ENCODE measurements at places on chromosomes 2 and 18. TPM values are rescaled to one million over a fixed set of nuclear protein-coding genes. Genes with fewer than 3 reads are reported as not detected.

The CRYGC gene
- not detected for total RNA-seq

- H3K36me3 ChIP-seq: peaks cover 4% of the 10 kb centered on the region
- H3K27me3 ChIP-seq: no peaks in the 10 kb centered on the region
- DNase-seq: no peak
- H3K4me3 ChIP-seq: no peak overlapping the region
These were observed 143.0 kb upstream of the SOX11 start for GRCh38 chr2:5548991-5549715.

The ARHGAP28 gene
- total RNA-seq: 117 TPM

DNA sequence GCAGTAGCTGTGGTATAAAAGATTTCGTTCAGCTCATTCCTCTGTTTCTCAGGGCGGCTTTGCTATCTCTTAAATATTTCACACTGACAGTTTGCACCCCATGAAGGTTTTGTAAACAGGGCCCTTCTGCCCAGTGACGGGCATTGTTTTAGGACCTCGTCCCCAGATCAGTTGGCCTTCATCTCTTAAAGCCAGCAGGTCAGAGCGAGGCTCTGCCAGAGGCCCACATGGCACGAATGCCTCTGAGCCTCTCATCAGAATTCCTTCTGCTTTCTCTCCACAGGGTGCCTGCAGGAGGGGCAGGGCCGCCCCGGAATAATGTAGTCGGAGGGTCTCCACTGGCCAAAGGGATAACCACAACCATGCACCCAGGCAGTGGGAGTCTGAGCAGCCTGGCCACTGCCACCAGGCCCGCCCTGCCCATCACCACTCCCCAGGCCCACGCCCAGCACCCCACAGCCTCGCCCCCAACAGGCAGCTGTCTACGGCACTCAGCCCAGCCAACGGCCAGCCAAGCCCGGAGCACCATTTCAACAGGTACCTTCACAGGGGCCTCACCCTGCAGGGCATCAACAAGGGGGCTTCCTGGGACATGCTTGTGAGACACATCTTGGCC, 177.0 kb downstream of the SEPTIN10 start:
- H3K36me3 ChIP-seq: peaks cover 5% of the 10 kb centered on the region
- H3K27me3 ChIP-seq: peaks cover 30% of the 10 kb centered on the region
- H3K4me3 ChIP-seq: no peak overlapping the region

The CLEC4F gene
- total RNA-seq: not detected

The ACTG2 gene
- 0.19 TPM for total RNA-seq

GRCh38 chr2:111994042-111994441, 61.0 kb upstream of the TMEM87B start:
- no peak overlapping the region for H3K27ac ChIP-seq
- no peak for DNase-seq

The TTC39C gene
- 28.8 TPM for total RNA-seq

The C2orf78 gene
- not detected for total RNA-seq

DNA sequence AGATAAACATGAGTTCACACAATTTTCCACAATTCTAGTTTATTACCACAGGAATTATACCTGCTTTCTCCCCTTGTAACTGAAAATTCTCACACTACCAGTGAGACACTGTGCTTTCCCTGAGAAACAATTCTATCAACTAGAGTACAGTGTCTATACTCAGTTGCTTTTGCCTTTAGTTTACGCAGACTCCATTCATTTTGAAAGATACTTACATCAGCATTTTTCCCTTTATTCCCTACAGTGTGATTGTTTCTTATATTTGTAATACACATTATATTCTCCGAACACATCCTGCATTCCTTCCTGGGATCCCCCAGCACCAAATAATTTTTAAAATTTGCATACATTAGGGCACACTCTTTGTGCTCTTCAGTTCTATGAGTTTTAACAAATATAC, 1455.5 kb downstream of the SUCLG1 start:
- DNase-seq: no peak
- no peaks in the 10 kb centered on the region for H3K27me3 ChIP-seq

The BCL2 gene
- 3.8 TPM for total RNA-seq

DNA sequence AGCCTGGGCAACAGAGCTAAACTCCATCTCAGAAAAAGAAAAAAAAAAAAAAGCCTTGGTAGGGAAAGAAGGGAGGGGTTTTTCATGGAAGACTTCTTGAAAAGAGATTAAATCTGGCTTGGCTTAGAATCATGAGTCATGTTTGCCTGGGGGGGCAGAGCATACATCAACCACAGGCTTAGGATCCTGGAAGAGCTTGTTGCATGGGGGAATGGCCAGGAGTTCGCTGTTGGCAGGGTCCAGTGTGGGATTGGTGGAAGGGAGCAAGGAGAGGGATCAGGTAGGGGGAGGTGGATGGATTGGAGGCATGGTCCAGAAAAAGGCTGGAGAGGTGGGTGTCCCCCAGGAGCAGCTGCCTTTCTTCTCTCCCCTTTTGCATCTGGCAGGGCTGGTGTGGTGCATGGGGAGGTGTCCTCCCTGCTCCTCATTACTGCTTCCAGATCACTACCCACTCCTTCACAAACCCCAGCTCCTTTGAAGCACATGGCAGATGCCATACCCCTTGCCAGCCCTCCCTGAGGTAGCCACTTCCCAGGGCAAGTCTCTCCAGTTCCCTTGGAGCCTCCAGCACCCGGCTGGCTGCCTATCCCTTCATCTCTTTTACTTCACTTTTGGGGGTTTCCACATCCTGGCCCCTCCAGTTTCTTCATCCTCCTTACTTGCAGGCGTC, 2.5 kb downstream of the ARMC9 start:
- H3K4me1 ChIP-seq: peaks cover 10% of the 10 kb centered on the region
- peaks cover 16% of the 10 kb centered on the region for H3K36me3 ChIP-seq
- H3K27ac ChIP-seq: no peak overlapping the region
- no peaks in the 10 kb centered on the region for H3K27me3 ChIP-seq

DNA sequence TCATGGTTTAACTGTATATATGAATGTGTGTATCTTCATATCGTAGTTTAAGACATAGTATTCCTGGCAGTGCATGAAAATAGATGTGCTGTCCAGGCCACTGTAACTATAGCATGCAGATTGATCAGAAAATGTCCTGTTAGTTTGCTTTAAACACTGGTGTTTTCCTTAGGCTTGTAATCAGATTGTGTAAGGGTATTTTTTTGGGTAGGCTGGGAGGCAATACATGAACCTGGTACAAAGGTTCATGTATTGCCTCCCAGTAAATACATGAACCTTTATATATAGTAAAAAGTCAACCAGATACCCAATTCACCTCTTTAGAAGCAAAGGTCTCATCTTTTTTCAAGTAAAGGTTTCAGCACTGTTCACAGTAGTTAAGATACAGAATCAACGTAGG, 1.6 kb downstream of the COQ10B start:
- H3K27me3 ChIP-seq: no peaks in the 10 kb centered on the region
- peaks cover 1% of the 10 kb centered on the region for H3K36me3 ChIP-seq
- DNase-seq: no peak

- no peak overlapping the region for H3K4me3 ChIP-seq
- no peak for DNase-seq
- H3K27ac ChIP-seq: no peak overlapping the region
- peaks cover 13% of the 10 kb centered on the region for H3K36me3 ChIP-seq
- H3K27me3 ChIP-seq: no peaks in the 10 kb centered on the region
These were observed 5.0 kb downstream of the DSG2 start for GRCh38 chr18:31503011-31503410.

The TBR1 gene
- total RNA-seq: not detected

The PROKR1 gene
- 0.12 TPM for total RNA-seq

All from progenitor cell of endocrine pancreas (in vitro differentiated cells).